ENCODE measurements at places on chromosomes 11 and 22.

DNA sequence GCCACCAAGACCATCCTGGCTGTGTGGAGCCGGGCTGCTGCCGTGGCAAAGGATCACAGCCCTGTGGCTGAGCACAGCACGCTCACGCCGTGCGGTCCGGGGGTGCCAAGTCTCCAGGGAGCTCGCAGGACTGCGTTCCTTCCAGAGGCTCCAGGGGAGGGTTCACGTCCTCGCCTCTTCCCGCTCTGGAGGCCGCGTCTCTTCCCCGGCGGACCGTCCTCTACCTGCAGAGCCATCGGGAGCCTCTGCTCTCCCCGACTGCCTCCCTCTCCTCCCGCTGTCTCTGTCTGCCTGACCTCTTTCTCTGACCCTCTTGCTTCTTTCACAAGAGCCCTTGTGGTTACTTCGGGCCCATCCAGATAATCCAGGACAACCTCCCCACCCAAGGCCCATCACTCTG lies 11.4 kb upstream of the MUC5AC start:
- H3K4me1 ChIP-seq, result no peaks in the 10 kb centered on the region
- H3K27me3 ChIP-seq, result no peaks in the 10 kb centered on the region
- H3K36me3 ChIP-seq, result no peaks in the 10 kb centered on the region
- DNase-seq, result no peak

GRCh38 chr11:15473954-15474837 lies 359.5 kb downstream of the INSC start:
- no peak overlapping the region for H3K27ac ChIP-seq
- H3K27me3 ChIP-seq, result no peaks in the 10 kb centered on the region
- H3K4me3 ChIP-seq, result no peak overlapping the region
- no peak for DNase-seq
- no peaks in the 10 kb centered on the region for H3K36me3 ChIP-seq

GRCh38 chr11:73321604-73322381 lies 13.7 kb downstream of the ARHGEF17 start:
- H3K27ac ChIP-seq, result peak overlapping the region; percentile 87
- H3K4me3 ChIP-seq, result no peak overlapping the region
- H3K4me1 ChIP-seq, result peaks cover 50% of the 10 kb centered on the region
- peak; percentile 61 for DNase-seq
- no peaks in the 10 kb centered on the region for H3K27me3 ChIP-seq

- H3K4me3 ChIP-seq, result no peak overlapping the region
- peaks cover 21% of the 10 kb centered on the region for H3K4me1 ChIP-seq
- H3K27me3 ChIP-seq, result no peaks in the 10 kb centered on the region
- no peaks in the 10 kb centered on the region for H3K36me3 ChIP-seq
These were observed 87.2 kb downstream of the RELT start for GRCh38 chr11:73463359-73463758.

GRCh38 chr22:30649430-30650007 lies 13.9 kb downstream of the SLC35E4 start:
- no peaks in the 10 kb centered on the region for H3K27me3 ChIP-seq
- H3K4me3 ChIP-seq, result no peak overlapping the region
- no peaks in the 10 kb centered on the region for H3K36me3 ChIP-seq
- H3K4me1 ChIP-seq, result no peaks in the 10 kb centered on the region
- H3K27ac ChIP-seq, result no peak overlapping the region
- DNase-seq, result peak; percentile 46

GRCh38 chr11:22371160-22371559 lies 33.0 kb downstream of the SLC17A6 start:
- no peaks in the 10 kb centered on the region for H3K4me1 ChIP-seq
- H3K36me3 ChIP-seq, result no peaks in the 10 kb centered on the region
- no peak overlapping the region for H3K4me3 ChIP-seq
- DNase-seq, result no peak
- no peak overlapping the region for H3K27ac ChIP-seq

- H3K36me3 ChIP-seq, result no peaks in the 10 kb centered on the region
- no peaks in the 10 kb centered on the region for H3K27me3 ChIP-seq
- peaks cover 27% of the 10 kb centered on the region for H3K4me1 ChIP-seq
These were observed 6.4 kb upstream of the EHF start for GRCh38 chr11:34614344-34615104.

GRCh38 chr22:48756146-48757111 lies 1071.2 kb downstream of the BRD1 start:
- H3K27me3 ChIP-seq, result no peaks in the 10 kb centered on the region
- H3K4me3 ChIP-seq, result no peak overlapping the region

GRCh38 chr22:23424031-23424430 lies 156.1 kb downstream of the IGLL1 start:
- no peak for DNase-seq
- no peaks in the 10 kb centered on the region for H3K4me1 ChIP-seq
- H3K4me3 ChIP-seq, result no peak overlapping the region
- H3K27ac ChIP-seq, result no peak overlapping the region
- no peaks in the 10 kb centered on the region for H3K36me3 ChIP-seq
- H3K27me3 ChIP-seq, result no peaks in the 10 kb centered on the region

GRCh38 chr11:130208241-130209127 lies 48.9 kb downstream of the ST14 start:
- DNase-seq, result no peak
- H3K27me3 ChIP-seq, result no peaks in the 10 kb centered on the region
- H3K36me3 ChIP-seq, result no peaks in the 10 kb centered on the region
- H3K4me3 ChIP-seq, result no peak overlapping the region

DNA sequence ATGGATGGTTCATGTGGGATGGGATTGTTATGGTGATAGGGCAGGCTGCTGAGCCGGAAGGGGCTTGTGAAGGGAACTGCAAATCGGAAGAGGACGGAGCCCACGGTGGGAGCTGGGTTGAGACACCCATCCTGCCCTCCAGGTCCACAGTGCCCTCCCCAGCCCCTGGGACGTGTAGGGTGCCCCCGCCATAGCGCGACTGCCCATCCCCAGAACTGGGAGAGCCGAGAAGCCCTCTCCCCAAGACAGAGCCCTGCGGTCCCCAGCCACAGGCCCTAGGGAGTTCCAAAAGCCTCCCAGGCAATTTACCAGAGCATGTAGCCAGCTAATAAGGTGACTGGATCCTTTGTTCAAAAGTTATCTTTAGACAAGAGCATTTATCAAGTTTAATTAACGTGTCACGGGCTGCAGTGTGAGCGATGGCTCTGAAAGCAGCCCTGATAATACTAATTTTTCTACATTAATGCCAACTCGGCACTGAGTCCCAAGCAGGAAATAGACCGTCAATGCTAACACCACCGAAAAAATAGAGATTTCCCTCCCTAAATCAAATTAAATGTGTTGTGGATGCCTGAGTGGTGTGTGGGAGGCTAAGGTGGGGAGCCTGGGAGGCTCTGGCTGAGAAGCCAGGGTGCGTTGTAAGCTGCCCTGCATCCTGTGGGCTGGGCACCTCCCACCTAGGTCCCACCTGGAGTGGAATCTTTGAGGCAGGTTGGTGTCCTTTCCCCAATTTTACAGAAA lies 76.8 kb upstream of the RTL6 start:
- H3K4me3 ChIP-seq, result no peak overlapping the region
- no peaks in the 10 kb centered on the region for H3K36me3 ChIP-seq
- no peaks in the 10 kb centered on the region for H3K27me3 ChIP-seq
- H3K4me1 ChIP-seq, result peaks cover 21% of the 10 kb centered on the region

All from cardiac muscle cell (in vitro differentiated cells and primary cell).